ENCODE measurements at places on chromosomes 5 and 9. TPM values are rescaled to one million over a fixed set of nuclear protein-coding genes. Genes with fewer than 3 reads are reported as not detected.

DNA sequence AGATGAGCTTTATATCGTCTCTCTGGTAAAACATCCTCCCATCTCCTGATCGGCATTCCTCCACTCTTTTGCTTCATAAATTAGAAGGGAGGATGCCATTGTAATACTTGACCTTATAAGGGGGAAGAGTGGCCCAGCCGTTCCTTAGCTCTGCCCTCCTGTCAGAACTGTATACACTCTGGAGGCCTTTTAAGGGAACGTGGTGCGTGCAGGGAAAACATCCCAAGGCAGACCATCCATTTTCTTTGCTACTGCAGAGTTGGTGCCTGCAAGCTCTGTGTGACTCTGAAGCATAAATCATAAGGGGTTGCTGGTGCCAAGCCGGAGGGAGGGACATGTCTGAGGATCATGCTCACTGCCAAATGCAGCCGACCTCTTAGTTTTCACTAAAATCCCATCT is 90.4 kb downstream of the PGM5 start:
- no peak for DNase-seq

GRCh38 chr9:133221177-133221809 is 12.2 kb upstream of the OBP2B start:
- DNase-seq: no peak

- no peak for DNase-seq
These were observed 27.6 kb upstream of the TSLP start for GRCh38 chr5:111043712-111044506.

- DNase-seq: no peak
These were observed 416.5 kb upstream of the KLF4 start for GRCh38 chr9:107906074-107906473.

GRCh38 chr9:135246248-135247205 is 159.1 kb downstream of the OLFM1 start:
- DNase-seq: no peak

DNA sequence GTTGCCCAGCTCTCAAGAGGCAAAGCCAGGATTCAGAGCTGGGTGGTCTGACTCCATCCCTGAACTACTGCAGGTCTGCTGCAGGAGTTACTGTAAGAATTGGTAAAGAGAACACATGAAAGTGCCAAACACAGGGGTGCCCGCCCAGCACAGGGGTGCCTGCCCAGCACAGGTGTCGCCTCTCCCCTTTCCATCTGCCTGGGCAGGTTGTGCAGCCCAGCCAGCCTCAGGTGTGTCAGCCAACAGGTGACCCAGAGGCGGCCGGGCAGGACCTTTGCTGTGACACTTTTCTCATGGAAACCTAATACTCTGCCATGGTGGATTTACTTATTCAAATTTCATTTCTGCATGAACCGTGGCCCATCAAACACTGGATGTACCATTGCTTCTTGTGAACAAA is 289.7 kb upstream of the IRX4 start:
- no peak for DNase-seq

GRCh38 chr9:68428481-68428880 is 72.1 kb downstream of the PGM5 start:
- no peak for DNase-seq

DNA sequence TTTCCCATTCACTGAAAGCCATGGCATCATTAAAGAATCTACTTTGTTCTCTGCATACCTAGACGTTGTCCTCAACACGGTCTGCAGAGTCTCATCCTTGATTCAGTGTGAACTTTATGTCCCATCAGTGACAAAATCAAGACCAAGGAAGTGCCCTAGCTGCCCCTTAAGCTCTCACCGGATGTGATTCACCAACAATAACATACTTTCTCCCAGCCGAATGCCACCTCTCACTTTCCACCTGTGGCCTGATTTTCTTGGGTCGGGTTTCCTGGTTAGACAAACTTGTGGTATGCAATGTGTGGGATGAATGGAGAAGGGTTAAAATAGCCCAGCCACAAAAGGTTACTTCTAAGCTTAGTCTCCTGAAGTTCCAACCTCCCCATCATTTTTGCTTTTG is 145.3 kb upstream of the PAPPA start:
- no peak for DNase-seq

GRCh38 chr5:166493612-166494011 is 1797.8 kb upstream of the WWC1 start:
- no peak for DNase-seq

- DNase-seq: no peak
These were observed 143.9 kb downstream of the IRX2 start for GRCh38 chr5:2607598-2607997.

DNA sequence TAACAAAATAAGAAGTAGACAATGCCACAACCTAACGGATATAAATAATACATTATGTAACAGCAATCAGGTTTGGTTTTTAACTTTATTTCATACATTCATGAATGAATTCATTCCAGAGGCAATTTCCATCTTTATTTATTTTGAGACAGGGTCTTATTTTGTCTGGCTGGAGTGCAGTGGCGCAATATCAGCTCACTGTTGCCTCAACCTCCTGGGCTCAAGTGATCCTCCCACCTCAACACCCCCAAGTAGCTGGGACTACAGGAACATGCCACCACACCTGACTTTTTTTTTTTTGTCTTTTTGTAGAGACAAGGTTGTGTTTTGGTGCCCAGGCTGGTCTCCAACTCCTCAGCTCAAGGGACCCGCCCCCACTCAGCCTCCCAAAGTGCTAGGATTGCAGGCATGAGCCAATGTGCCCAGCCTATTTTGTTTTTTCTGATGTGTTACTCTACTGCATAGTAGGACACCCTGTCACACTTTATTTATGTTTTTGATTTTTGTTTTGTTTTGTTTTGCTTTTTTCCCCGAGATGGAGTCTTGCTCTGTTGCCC is 26.3 kb upstream of the C5orf24 start:
- DNase-seq: no peak

DNA sequence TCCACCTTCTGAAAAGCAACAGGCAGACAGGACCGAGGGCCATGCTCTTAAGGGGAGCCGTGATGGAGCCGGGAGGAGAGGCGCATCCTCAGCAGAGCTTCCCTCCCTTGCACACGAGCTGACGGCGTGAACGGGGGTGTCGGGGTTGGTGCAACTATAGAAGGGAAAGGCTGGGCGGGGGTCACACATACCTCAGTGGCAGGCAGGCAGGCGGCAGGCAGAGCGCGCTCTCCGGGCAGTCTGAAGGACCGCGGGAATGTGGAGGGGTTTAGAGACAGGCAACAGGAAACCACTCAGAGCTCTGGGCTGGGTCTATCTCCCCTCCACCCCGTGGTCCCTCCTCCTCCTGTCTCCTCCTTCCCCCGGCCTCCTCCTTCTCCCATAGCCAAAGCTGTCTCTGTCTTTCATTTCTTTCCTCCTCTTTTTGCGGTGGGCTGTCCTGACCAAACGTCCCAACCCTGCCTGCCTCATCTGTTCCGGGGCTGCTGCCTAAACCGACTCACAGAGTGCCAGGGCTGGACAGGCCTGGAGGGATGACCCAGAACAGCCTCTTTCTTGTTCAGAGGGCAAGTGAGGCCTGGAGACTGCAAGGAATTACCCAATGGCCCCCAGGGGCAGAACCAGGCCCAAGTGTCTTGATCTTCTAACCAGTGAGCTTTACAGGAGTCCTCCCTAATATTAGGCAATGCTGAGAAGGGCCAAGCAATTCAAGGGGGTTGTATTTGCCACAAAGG is at the start of gene SPARC:
Gene SPARC (minus strand): TSS at position 242 of the 734 bp plus-strand sequence. CDS start 10,727 bp downstream, outside the sequence.
- DNase-seq: no peak

- no peak for DNase-seq
These were observed 27.0 kb downstream of the MRPL36 start for GRCh38 chr5:1772634-1773033.

GRCh38 chr9:87613265-87614111 is 112.4 kb upstream of the CTSL start:
- DNase-seq: no peak

DNA sequence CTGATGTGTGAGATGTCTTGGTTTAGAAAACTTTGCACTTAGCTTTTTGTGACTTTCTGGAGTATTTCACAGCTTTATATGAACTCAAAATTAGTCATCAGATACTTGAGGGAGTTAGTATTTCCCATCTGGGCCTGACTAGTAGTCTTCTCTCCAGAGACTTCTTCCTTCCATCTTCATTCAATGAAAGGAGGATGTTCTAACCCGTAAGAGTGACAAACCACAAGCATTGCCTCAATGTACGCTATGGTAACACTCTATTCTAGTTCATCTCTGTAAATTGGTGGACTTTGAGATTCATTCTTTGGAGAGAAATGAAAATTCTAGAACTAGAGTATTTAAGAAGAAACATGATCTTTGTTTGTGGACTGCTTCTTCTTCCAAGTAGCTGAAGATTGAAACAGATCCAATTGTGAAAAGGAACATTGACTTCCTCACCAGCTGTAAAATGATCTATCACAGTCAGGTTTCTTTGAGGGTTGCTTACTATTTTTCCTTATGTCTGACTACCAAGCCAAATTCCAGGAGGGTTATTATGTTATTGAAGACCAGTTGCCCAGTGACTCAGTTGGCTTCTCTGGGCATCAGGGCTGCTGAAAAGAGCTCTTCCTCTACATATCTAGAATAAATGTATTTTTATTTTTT is 157.6 kb downstream of the SLC12A2 start:
- DNase-seq: no peak

DNA sequence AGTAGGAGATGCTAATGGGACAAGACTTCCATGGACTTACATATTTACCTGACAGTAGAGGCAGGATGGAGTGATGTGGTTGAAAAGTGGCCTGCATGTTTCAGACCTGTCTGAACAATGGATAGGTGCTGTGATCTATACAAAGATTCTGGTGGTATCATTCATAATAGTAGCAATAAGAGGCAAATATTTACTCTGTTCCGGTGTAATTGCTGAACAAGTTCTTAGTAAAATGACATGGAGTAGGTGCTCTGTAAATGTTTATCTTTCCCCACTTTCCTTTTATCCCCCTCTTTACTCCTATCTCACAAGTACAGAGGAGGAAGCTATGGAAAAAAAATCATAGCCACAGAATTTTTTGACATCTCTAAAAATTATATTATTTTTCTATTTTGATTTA is 159.0 kb upstream of the SLC12A2 start:
- DNase-seq: no peak

GRCh38 chr5:17070647-17071046 is 134.6 kb upstream of the MYO10 start:
- DNase-seq: no peak

DNA sequence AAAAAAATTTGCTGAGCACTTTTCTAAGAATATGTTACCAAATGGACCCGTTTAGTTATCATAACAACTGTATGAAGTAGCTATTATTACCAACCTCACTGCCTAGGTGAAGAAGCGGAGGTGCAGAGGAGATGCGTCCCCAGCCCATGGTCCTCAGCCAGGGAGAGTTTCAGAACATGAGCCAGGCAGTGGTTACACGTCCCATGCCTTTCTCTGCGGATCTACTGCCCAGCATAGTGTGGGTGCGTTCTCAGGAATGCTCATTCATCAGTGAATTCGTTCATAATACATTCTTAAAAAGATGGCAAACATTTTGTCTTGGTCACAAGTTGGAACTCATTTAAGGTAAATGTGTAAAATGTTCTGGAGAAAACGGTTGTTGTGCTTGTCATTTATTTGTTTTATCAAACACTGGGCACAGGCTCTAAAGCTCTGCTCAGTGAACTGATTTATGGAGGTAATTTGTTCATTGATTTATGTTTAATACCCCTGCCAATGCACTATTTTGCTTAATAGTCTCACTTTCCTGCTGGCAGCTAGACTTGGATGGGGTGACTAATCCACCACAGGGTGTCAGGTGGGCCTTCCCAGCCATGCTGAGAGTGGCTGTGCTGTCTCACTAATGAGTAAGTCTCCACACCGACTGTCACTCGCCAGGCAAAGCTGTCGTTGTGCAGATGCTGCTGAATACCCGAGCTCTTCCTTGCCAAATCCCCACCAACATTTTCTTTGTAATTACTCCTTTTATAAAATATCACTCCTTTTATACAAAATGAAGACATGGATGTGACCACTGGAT is 248.8 kb downstream of the TENT4A start:
- no peak for DNase-seq

The SLC23A1 gene
- total RNA-seq: 1.0 TPM

The MYMK gene
- total RNA-seq: not detected

The ZNF366 gene
- not detected for total RNA-seq

The SPARC gene
- 0.25 TPM for total RNA-seq

The SLC34A1 gene
- 1.4 TPM for total RNA-seq

The HAPLN1 gene
- not detected for total RNA-seq

The SIGMAR1 gene
- 53.3 TPM for total RNA-seq

The CPEB4 gene
- total RNA-seq: 17.3 TPM

The SLC1A3 gene
- not detected for total RNA-seq

The IL7R gene
- 273 TPM for total RNA-seq

The RRAGA gene
- 51.1 TPM for total RNA-seq

The KCNV2 gene
- not detected for total RNA-seq

The FAM163B gene
- total RNA-seq: not detected

The GCNT4 gene
- total RNA-seq: 1.6 TPM

The TRPM6 gene
- not detected for total RNA-seq

The GPR107 gene
- 25.1 TPM for total RNA-seq

The ACTL7A gene
- not detected for total RNA-seq

The SPINK7 gene
- not detected for total RNA-seq

All from activated CD4-positive, alpha-beta memory T cell treated with anti-CD3 and anti-CD28 coated beads, Interleukin-2, amount 10 ng/mL, durations not matched to agents 7 days and 5 days (primary cell).